ENCODE measurements at places on chromosomes 7 and 10.

GRCh38 chr10:132023092-132023811, 41.5 kb upstream of the BNIP3 start:
- DNase-seq: peak; percentile 68

DNA sequence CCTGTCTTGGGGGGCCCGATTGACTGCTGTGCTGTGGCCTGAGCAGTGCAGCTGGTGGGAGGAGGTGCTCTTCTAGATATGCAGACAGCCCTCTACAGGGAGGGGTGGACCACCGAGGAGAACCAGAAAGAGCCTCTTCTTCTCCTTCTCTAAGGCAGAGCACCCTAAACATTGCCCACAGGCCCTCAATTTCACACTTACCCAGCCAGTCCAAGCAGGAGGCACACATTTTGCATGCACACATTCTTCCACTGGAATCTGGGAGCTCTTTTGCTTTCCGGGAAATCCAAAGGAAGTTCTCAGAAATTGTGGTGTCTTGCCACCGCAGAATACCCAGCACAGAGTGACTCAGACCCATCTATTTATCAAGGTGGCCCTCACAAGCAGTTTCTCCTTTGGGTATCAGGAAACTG, 45.8 kb downstream of the EEPD1 start:
- no peak for DNase-seq

DNA sequence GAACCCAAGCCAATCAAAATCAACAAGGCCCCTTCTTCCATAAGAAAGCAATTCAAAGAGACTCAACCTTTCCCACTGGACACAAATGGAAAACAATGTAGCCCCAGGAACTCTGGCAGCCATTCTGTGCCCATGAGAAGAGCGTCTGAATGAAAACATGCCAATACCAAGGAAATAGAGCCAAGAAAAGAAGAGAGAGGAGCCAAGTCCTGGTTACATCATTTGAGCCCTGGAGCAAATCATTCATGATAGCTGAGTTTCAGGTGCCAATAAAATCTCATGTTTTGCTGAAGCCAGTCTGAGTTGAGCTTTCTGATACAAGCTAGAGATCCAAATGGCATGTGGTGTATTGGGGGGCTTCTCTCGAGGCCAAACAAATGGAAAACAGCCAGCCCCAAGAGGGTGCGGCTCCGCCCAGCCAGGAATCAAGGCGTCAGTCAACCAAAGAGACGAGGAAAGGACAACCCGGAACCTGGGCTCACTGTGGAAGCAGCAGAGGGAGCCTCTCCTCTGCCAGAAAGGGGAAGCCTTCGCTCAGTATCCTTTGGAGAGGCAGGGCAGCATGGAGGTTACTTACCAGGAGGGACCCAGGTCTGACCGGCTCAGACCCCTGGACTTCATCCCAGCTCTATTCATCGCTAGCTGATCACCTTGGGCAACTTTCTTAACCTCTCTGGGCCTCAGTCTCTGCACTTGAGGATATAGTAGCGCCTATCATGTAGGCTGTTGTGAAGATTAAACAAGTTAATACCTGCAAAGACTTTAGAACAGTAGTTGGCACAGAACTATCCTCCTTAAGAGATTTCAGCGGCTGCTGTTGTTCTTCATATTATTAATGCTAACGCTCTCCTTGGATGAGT, 61.8 kb downstream of the OAT start:
- no peak for DNase-seq

GRCh38 chr7:91378131-91378530, 113.9 kb downstream of the FZD1 start:
- DNase-seq: no peak

GRCh38 chr10:24561453-24561852, 162.2 kb downstream of the ARHGAP21 start:
- no peak for DNase-seq

DNA sequence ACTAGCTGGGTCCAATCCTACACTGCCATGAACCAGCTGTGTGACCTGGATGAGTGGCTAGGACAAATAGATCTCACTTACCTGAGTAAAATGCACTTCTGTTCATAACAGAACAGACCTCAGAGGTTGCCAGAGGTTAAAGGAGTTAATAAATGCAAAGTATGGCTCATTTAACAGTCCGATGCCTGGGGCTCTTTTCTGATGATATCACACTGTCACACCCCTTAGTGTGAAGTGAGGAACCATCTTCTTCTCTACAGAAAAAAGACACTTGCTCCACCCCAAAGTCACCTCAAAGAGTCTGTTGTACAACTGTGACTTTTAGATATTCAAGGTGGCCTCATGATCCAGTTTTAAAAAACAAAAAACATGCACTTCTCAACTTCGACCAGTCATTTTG, 21.5 kb upstream of the TARP start:
- DNase-seq: no peak

GRCh38 chr10:80452069-80452468, 2.0 kb upstream of the TSPAN14 start:
- DNase-seq: no peak

DNA sequence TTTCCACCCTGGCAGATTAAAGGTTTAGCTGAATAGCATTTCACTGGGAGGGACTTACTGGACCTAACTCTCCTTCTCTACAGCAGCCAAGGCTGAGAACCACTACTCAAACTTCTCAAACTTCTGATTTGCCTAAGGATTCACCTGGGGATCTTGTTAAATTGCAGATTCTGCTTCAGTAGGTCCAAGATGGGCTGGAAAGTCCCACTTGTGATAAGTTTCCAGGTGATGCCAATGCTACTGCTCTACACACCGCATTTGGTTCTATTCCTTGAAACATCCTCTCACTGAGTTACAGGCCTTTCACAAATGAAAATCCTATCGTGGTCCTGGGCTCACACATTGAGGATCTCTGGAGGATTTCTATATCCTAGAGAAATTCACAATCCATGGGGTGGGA, 147.9 kb downstream of the CHCHD3 start:
- no peak for DNase-seq

- DNase-seq: no peak
Measured at GRCh38 chr7:19118636-19119371, 1.4 kb upstream of the TWIST1 start.

GRCh38 chr7:128103498-128104107, 72.4 kb upstream of the LRRC4 start:
- DNase-seq: peak; percentile 72

DNA sequence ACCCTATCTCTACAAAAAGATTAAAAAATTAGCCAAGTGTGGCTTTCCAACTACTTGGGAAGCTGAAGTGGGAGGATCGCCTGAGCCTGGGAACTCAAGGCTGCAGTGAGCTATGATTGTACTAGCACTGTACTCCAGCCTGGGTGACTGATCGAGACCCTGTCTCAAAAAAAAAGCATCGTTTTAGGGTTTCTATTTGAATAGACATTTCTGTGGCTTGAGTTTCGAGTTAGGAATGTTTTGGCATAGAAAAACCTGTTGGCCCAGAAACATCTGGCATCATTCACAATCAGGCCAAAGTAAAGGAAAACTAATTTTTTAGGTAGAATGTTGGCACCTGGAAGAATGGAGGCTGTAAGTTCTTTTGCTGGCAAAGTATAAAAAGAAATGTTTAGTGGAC, 72.4 kb downstream of the AUTS2 start:
- no peak for DNase-seq

DNA sequence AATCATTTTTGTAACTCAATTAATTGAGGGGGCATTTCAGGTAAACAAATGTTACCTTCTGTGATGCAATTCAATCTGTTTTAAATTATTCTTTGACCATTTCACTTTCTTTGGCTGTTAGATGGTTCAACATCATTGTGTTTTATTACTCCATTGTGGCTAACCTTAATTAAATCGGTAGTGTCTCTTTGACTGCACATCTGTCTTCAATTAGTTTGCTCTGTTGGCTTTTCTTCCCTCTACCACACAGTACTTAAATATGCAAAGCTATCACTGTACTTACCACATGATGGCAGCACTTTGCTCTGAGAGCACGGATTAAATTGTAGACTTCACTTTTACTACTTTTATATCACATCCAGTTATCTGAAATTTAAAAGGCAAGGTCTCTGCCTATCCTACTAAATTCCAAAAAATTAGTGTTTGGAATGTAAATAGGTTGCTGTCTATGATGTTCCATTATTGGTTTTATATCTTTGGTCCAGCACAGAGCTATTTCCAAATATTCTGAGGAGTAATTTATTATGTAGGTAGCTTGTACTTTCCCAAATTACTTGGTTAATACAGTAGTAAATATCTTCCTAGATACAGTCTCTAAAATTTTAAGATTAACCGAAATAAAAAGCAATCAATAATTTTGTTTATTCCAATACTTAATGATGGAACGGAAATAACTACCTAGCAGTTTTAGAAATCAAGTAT, 352.0 kb downstream of the PCLO start:
- no peak for DNase-seq

- no peak for DNase-seq
Measured at GRCh38 chr7:22639396-22639795, 87.6 kb upstream of the IL6 start.

DNA sequence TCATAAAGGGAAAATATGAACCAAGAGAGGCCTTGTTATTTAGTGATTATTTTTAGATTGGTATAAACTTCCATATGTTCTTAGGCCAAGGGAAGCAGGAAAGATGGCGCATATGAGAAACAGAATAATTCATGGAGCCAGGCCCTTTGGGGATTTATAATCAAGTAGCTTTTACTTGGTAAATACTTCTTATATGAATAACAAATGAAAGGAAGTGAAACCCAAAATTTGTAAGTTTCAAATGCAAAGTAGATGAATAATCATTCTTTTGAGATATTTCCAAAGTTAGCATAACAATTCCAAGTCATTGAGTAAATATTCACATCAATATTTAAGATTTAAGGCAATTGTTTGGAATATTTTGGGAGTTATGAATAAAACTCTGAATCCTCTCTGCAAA, 13.9 kb upstream of the OPTN start:
- DNase-seq: no peak

DNA sequence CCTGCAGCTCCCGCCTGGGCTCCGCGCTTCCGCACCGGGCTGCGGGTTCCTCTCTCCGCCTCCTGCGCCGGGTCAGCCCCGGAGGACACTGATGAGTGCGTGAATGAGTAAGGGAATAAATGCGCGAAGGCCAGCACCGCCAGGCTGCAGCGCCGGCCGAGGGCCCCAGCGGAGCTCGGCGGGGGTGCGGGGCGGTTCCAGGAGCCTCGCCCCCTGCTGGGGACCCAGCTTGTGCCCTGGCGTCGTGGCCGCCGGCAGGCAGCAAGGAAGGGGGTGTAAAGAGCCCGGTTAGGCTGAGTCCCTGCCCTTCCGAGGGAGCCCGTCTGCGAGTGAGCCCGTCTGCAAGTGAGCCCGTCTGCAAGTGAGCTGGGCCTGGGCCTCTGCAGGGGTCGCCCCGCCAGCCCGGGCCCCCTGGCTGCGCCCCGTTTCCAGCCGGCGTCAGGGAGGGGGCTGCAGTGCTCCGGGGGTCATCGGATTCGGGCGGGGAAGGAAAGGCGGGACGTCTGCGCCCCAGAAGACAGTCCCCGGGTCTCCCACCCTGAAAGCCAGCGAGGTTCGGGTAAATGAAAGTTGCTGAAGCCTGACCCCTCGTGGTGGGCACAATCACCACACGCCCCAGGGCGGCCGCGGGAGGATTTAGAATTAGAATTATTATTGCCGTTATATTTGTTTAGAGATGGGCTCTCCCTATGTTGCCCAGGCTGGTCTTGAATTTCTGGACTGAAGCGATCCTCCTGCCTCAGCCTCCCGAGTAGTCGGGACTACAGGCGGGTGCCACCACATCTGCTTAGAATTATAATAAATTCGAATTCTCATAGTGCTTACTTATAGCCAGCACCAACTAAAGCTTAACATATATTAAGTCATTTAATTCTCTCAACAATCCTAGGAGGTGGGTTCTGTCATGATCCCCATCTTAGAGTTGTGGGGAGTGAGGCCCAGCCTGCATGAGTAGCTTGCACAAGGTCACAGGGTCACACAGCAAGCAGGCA, 8.6 kb upstream of the CRYGN start:
- DNase-seq: peak; percentile 70

- DNase-seq: no peak
Measured at GRCh38 chr7:5638994-5639393, 142.5 kb downstream of the RNF216 start.

- DNase-seq: no peak
Measured at GRCh38 chr7:142646386-142647140, 102.7 kb upstream of the PRSS1 start.

- no peak for DNase-seq
Measured at GRCh38 chr7:70668606-70669358, 463.2 kb upstream of the GALNT17 start.
